ENCODE measurements at places on chromosomes 12 and 14.
A peak's percentile ranks its signal among the peaks of the same experiment; 100 is the strongest.

DNA sequence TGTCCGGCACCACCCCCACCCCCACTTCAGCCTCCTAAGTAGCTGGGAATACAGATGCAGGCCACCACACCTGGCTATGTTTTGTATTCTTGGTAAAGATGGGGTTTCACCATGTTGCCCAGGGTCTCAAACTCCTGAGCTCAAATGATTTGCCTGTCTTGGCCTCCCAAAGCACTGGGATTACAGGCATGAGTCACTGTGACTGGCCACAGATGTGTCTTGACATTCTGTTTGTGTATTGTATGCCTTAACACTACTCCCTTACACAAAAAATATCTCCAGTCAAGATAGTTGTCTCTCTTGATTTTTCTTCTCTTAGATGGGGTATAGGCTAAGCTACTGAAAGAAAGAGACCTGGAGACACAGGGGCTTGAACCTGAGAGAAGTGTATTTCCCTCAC lies 17.6 kb downstream of the CLEC14A start:
- DNase-seq = no peak

- DNase-seq = no peak
Observed at GRCh38 chr14:20455355-20456300, 602 bp downstream of the APEX1 start.

GRCh38 chr12:115204957-115205754 lies 521.2 kb upstream of the TBX3 start:
- DNase-seq = no peak

GRCh38 chr14:67680121-67680602 lies 5.7 kb upstream of the VTI1B start:
- no peak for DNase-seq

DNA sequence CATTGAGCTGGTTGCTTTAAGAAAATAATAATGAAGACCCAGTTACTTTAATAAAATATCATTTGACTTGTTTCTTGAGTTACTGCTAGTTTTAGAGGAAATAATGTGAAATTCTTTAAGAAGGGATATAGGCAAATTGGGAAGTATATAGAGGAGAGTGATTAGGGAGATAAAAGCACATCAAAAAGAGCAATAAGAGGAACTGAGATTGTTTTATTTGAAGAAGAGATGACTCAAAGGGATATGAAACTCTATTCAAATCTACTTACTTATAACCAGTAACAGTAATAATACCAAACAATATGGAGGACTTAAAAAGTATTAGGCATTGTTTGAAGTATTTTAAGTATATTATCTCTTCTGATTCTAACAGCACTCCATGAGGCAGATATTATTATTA lies 37.1 kb downstream of the LRRK2 start:
- DNase-seq = no peak

GRCh38 chr14:88045705-88046104 lies 40.8 kb downstream of the GPR65 start:
- DNase-seq = peak; percentile 74

- no peak for DNase-seq
Observed at GRCh38 chr14:22448035-22448904, 140.8 kb downstream of the DAD1 start.

DNA sequence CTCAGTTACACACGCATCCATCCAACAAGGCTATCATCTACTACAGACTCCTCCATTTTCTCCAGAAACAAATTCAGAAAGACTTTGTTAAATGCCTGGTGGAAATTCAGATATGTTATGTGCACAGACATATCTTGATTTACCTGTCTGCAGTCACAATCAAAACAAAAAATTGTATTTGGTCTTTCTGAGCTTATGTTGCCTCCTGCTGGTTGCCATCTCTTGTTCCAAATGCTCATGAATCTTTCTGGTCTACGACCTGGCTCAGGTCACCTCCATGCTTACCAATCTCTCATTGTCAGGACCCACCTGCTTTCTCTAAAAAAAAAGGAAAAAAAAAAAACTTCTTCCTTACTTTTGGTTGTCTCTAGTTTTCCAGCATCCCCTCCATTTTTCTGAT lies 169.2 kb upstream of the PLXNC1 start:
- peak; percentile 34 for DNase-seq

- no peak for DNase-seq
Observed at GRCh38 chr14:22737052-22737451, 29.4 kb upstream of the OXA1L start.

DNA sequence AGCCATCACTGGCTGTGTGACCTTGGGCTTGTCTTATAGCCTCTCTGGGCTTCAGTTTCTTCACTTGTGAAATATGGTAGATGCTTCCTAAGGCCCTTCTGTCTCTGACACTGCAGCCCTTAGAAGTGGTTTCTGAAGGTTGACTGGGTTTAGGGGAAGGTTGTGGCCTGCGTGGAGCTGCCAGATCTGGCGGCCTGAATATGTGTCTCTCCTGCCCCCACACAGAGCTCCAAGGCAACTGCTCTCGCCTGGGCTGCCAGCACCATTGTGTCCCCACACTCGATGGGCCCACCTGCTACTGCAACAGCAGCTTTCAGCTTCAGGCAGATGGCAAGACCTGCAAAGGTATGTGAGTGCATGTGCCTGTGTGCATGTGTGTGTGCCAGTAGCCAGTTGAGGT lies 4.0 kb downstream of the LRP1-AS start:
- DNase-seq = no peak
